Mesenteric fat pad (tissue), 1 donor: ENCODE measurements at places on chromosomes 12 and 14. TPM values are rescaled to one million over a fixed set of nuclear protein-coding genes. Genes with fewer than 3 reads are reported as not detected.

The CMA1 gene
- total RNA-seq = 1.4 TPM

GRCh38 chr12:97503073-97503855 is 40.7 kb downstream of the RMST start:
- DNase-seq = no peak

The PTPRR gene
- total RNA-seq = 0.32 TPM

DNA sequence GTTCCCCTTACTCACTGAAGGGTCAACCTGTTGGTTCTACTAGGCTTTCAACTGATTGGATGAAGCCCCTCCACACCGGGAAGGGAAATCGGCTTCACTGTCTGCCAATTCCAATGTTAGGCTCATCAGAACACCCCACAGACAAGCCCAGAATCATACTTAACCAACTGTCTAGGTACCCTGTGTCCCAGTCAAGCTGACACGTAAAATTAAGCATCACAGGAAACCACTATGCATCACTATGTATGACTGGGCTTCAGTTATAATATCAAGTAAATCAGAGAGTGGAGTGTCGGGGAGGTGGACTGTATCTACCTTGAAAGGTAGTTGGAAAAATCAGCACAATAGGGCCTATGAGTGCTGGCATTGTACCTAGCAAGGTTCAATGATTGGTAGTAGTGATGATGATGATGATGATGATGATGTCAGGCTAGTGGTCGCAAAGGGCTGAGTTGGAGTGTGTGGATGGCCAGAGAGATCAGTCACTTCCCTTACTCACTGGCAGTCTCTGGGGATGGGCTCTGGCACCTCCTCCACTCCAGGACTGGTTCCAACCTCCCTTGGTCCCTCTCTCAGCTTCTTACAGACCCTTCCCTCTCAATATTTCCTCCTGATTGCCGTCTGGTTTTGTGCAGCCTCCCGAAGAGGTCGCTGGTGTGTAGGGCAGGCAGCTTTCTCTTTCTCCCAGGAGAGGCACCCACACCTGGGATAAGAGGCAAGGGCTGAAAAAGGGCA is 3.3 kb upstream of the ATG101 start:
- no peak for DNase-seq
